ENCODE measurements at places on chromosomes 4 and X. TPM values are rescaled to one million over a fixed set of nuclear protein-coding genes. Genes with fewer than 3 reads are reported as not detected.

The SMR3B gene
- total RNA-seq = not detected

The SATL1 gene
- total RNA-seq = not detected

The TIGD4 gene
- 0.22 TPM for total RNA-seq

The HTN1 gene
- not detected for total RNA-seq

The OPRPN gene
- total RNA-seq = not detected

The MAD2L1 gene
- total RNA-seq = 10.1 TPM

The CDKL5 gene
- total RNA-seq = 5.9 TPM

The LPAR4 gene
- 2.8 TPM for total RNA-seq

The HSD17B13 gene
- total RNA-seq = under 0.01 TPM

The ANKRD37 gene
- 10.4 TPM for total RNA-seq

The FHDC1 gene
- 0.91 TPM for total RNA-seq

The GBA3 gene
- 0.26 TPM for total RNA-seq

The LRIT3 gene
- total RNA-seq = 0.22 TPM

The PCDH10 gene
- total RNA-seq = 1.3 TPM

The ZAR1 gene
- not detected for total RNA-seq

The NDNF gene
- 35.4 TPM for total RNA-seq

The MXRA5 gene
- total RNA-seq = 135 TPM

All from articular chondrocyte of knee joint (primary cell).